Stimulated activated CD8-positive, alpha-beta memory T cell treated with anti-CD3 and anti-CD28 coated beads, Interleukin-15, amount 100 ng/mL, for 48 hours (primary cell): ENCODE measurements at places on chromosomes 6 and 20.
A peak's percentile ranks its signal among the peaks of the same experiment; 100 is the strongest.

DNA sequence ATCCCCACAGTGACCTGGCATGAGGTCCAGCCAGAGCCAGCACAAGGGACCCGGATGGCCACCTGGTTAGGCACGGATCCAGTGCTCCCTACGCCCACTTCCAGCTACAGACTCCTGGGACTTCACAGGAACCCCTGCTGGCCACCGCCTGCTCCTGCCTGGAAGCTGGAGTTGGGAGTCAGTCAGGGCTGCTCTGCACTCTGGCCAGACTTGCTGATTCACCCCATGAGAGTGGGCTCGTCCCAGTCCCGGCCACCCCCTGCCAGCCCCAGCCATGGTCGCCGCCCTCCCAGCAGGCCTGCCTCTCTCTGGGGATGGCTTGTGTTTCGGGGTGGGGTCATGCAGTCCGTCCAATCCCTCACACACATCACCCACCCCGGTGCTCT, 125.8 kb downstream of the DLL1 start:
- DNase-seq, result no peak

DNA sequence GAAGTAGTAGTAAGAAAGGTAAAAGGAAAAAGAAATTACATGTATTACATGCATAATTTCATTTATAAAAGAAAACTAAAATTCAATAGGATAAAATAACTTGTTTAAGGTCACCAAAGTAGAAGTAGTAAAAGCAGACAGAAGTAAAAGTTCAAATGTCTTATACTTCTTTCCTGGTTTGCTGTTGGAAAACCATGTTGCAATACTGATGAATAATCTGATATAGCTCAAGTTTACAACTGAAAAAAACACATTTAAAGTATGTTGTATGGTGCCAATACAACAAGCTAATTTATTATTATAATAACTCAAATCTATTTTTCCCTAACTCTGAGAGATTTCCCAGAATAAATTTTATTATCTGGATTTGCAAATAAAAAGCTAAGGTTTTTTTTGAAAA, 78.3 kb downstream of the PHIP start:
- no peak for DNase-seq

GRCh38 chr6:56490993-56491392, 151.7 kb downstream of the DST start:
- no peak for DNase-seq

GRCh38 chr6:56484669-56485068, 158.0 kb downstream of the DST start:
- DNase-seq, result no peak

DNA sequence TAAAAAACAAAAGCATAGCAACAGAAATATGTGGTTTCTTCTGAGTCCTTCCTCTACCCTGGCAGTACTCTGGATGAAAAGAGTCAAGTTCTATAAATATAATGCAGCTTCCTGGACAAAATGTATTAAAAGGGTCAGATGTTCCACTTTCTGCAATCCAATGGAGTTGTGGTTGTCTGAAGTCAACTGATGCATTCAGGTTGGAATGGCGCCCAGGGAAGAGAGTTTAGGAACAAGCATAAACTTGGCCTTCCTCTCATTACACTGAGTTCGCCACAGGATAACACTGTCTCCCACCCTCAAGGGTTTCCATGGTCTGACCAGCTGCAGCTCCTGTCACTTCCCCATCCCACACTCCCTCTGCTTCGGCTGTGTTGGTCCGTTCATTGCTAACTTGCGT, 66.4 kb downstream of the PLEKHG1 start:
- no peak for DNase-seq

GRCh38 chr6:53686355-53686940, 20.9 kb upstream of the KLHL31 start:
- no peak for DNase-seq

DNA sequence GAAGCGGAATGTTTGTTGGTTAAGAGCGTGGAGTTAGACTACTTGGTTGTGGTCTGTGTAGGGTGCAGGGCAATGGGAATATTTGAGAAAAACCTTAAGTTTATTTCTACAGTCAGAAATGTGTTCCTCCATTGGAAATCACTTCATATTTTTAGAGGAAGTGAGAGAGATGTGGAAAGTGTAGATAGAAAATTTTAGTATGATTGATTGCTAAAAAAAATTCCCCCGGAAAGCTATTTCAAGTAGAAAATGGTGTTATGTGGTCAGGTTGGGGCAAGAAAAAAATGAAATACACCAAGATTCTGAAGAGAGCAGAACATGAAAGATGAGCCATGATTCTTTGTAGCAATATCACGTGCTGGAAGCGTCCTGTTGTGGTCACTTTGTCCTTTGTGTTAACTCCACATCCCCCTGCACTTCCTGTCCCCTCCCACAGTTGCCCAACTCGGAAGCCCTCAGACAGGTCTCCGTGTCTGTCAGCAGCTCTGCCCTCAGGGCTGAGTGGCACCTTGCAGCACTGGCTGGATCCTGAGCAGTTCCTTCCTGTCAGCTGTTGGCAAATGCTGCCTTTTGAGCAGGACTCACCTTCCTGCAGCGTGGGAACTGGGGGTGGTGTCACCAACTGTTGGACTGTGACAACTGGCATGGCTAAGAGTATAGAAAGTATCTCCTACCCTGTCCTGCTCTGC, 137.5 kb upstream of the SLC24A3 start:
- peak; percentile 10 for DNase-seq

GRCh38 chr6:147167576-147168461, 36.4 kb upstream of the STXBP5 start:
- no peak for DNase-seq

- DNase-seq, result no peak
Observed at GRCh38 chr6:165775721-165776120, 112.7 kb upstream of the PDE10A start.

- DNase-seq, result no peak
Observed at GRCh38 chr20:46741924-46742668, 32.6 kb downstream of the SLC2A10 start.

GRCh38 chr6:116616737-116617053, 416 bp downstream of the RSPH4A start:
- no peak for DNase-seq
